ENCODE measurements at places on chromosomes 1 and 21.

DNA sequence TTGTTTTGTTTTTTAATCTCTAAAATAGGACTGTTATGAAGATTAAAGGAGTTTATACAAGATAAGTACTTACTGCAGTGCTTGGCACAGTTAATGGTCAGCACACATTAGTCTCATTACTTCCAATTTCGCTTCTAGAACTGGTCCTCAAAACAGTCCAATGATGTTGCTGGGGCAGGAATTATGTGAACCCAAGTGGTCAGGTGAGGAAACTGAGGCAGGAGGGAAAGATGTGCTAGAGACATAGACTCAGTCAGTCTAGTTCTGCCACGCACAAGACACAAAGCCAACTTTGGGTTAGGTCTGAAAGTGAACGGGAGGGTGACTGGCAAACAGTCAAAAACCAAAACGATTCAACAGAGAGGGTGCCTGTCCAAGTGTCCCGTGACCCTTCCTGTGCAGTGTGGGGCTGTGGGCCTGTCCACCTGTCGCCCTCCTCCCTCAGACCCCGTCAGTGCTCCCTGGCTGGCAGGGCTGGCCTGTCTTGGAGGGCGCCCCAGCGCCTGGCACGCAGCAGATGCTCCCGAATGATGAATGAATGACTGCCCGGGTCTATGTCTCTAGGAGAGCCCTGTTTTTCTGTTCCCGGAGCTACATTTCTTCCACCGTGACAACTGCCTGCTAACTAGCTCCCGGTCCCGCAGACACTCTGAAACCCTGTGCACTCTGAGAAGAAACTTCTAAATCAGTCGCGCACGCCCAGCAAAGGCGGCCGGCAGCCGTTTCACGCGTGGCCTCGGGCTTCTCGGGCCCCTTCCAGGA lies 2.4 kb downstream of the LRP8 start:
- DNase-seq = no peak

DNA sequence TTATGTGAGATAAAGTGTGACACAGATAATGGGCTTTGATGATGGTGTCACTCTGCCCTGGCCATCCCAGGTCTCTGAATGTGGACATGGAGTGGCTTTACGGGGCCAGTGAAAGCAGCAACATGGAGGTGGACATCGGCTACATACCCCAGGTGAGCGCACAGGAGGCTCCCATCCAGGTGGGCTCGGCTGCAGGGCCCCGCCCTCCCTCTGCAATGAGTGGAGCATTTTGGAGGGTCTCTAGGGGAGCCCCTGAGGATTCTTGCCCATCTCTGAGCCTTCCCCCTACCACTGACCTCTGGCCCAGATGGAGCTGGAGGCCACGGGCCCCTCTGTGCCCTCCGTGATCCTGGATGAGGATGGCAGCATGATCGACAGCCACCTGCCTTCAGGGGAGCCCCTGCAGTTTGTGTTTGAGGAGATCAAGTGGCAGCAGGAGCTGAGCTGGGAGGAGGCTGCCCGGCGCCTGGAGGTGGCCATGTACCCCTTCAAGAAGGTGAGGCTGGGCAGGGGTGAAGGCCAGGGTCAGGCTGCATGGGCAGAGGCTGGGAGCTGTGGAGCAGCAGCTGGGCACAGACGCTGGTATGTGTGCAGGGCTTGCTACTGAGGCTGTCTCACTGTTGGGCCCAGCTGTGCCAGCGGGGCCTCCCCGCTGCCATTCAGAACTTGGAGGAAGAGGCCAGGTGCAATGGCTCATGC lies 8.2 kb upstream of the MTFR1L start:
- no peak for DNase-seq

GRCh38 chr1:170370087-170370486 lies 161.9 kb upstream of the GORAB start:
- DNase-seq = no peak

- no peak for DNase-seq
These were observed 69.3 kb downstream of the RPS6KC1 start for GRCh38 chr1:213120386-213120785.

- DNase-seq = no peak
These were observed 150.3 kb upstream of the SGIP1 start for GRCh38 chr1:66383611-66384010.

GRCh38 chr1:194952171-194952570 lies 1656.1 kb downstream of the KCNT2 start:
- no peak for DNase-seq

GRCh38 chr1:201594575-201595245 lies 55.8 kb downstream of the NAV1 start:
- no peak for DNase-seq

- no peak for DNase-seq
These were observed 119.3 kb downstream of the SYT2 start for GRCh38 chr1:202590975-202591411.

DNA sequence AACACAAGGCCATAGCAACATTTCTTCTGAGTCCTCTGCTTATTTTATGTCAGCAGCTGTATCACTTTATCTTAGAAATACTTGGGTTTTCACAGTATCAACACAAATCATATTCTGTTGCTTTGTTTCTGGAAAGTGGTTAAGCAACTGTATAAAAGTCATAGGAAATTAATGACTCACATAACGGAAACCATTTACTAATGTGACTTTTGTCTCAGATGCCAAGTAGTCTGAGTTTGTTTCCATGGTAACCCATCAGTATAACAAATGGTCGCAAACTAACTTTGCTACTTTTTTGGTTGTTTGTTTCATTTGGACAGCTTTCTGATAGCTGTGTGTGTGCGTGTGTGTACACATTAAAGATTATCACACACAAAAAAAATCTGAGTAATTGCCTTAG lies 31.1 kb downstream of the EEIG2 start:
- no peak for DNase-seq

DNA sequence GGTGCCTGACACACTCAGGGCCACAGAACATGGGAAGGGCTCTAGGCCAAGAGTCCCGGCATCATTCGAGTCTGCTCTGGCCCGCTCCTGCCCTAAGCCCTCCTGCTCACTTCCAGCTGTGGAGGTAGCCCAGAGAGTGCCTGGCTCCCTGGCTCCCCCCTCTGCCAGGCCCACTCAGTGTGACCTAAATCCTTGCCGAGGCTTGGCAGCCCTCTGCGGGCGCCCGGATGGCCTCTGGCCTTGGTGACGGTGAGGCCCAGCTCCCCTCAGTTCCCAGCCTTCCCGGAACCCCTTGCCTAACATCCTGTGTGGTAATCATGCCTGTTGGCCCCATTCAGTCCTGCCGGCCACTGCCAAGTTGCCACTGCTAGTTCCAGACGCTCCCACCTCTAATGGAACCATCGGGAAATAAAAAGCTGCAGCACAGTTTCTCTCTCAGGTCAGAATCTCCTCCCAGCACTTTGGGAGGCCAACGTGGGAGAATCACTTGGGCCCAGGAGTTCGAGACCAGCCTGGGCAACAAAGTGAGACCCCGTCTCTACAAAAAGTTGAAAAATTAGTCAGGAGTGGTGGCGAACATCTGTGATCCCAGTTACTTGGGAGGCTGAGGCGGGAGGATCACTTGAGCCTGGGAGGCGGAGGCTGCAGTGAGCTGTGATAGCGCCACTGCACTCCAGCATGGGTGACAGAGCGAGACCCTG lies 1.2 kb upstream of the H6PD start:
- no peak for DNase-seq

GRCh38 chr1:19877181-19877750 lies 4.9 kb upstream of the OTUD3 start:
- DNase-seq = no peak

DNA sequence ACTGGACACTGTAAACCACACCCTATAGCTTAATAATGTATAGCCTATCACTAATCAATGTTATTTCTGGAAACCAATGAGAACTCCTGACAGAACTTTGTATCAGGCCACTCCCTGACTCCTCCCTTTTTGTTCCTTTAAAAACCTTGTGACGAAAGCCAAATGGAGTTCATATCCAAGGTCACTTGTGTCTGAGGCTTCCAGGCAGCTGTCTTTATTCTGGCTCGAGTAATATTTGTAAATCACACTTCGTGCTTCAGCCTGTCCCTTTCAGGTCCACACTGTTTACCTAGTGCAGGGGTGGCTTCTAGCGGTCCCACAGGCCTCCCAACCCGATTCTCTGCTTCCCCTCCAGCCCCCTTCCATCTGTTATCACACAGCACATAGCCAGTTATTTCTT lies 16.2 kb upstream of the CAPN9 start:
- DNase-seq = no peak

DNA sequence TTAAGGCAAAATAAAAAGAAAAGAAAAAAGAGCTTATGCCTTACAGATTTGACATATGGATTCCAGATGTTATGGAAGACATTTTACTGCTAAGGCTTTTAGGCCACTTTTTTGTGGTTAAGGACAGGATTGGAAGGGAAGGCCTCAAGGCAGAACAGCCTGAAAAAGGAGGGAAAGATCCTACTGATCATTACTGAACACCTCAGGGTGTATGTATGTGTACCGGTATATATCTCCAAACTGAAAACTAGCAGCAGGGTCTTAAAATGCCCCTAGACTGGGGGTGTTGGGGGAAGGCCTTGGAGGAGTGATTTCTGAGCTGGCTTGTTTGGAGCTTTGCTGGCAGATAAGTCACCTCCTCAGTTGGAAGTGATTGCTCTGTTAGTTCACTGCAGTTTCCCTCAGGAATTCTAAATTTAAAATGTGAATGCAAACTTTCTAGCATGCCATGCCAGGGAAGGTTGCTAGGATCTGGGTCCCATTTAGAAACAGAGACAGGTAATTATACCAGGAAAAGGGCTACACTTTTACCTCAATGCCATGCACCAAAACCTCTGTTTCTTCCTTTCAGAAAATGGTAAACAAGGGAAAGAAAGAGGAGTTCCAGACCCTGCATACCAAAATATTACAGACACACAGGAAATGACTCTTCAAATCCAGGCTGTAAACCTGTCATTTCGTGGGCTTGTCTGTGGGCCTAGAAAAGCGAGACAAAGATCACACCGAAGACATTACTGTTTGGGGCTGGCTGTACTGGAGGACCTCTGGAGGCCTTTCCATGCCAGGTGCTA lies 15.0 kb downstream of the C1orf52 start:
- DNase-seq = no peak

DNA sequence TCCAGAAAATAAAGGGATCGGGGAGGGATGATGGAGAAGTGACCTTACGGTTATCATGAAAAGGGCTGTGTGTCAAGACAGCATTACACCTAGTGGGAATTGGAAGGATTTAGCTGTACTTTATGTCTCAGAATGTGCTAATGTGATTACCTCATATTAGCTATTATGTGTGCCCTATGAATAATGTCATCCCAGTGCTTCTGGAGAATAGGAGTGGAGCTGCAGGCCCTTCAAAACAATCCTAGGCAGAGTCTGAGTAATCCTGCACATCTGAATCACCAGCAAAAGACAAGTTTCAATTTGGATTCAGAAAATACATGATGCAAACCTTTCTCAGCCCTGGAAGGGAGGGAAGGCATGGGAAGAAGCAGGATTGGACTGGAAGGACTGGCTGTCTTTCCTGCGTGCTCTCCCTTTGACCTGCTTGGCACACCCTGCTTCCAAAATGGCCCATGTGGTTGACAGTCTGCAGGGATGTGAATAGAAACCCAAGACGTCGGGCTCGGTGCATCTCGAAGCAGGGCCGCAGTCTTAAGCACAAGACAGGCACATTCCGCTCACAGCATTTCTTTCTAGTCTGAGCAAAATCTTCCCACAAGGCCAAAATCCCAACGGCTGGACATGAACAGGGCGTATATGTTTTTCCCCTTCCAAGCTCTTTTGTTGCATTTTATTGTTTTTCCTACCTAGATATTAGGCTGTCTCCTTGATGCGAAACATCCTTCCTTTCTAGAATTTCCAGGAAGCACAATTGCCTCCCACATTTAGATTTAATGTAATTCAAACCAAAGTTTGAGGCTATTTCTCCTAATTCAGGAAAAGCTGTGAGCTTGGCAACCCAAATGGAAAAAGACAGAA lies 54.3 kb upstream of the TARBP1 start:
- DNase-seq = no peak

GRCh38 chr1:204630132-204630905 lies 55.2 kb downstream of the LRRN2 start:
- DNase-seq = no peak

GRCh38 chr1:205141236-205142101 lies 19.7 kb upstream of the RBBP5 start:
- peak; percentile 62 for DNase-seq

GRCh38 chr1:164587617-164588501 lies 28.9 kb downstream of the PBX1 start:
- peak; percentile 25 for DNase-seq
